ENCODE measurements at places on chromosomes 6 and 20. TPM values are rescaled to one million over a fixed set of nuclear protein-coding genes. Genes with fewer than 3 reads are reported as not detected.

Gene SIGLEC1
- 8.2 TPM for total RNA-seq

Gene SYNJ2
- total RNA-seq, result 26.8 TPM

Gene MARCKS
- 114 TPM for total RNA-seq

Gene SEL1L2
- total RNA-seq, result 0.52 TPM

Gene CTCFL
- total RNA-seq, result 0.17 TPM

Gene OR10C1
- total RNA-seq, result not detected

Gene ZSWIM1
- 14.6 TPM for total RNA-seq

DNA sequence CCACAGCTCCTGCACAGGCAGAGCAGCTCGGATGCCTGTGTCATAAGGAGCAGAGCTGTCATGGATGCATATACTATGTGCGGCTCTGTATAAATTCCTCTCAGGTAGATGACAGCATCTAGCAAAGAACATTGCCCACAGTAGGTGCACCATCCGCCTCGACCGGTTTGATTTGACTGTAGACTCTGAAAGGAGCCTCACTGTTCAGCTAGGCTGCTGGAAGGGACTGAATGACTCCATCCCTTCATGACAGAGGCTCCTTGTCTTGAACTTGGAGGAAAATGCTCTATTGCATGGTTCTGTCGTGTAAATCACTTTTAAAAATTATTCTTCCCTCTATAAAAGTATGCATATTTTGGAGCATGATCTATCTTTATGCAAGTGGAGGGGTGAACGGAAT is 128.8 kb upstream of the QKI start:
- DNase-seq, result no peak

DNA sequence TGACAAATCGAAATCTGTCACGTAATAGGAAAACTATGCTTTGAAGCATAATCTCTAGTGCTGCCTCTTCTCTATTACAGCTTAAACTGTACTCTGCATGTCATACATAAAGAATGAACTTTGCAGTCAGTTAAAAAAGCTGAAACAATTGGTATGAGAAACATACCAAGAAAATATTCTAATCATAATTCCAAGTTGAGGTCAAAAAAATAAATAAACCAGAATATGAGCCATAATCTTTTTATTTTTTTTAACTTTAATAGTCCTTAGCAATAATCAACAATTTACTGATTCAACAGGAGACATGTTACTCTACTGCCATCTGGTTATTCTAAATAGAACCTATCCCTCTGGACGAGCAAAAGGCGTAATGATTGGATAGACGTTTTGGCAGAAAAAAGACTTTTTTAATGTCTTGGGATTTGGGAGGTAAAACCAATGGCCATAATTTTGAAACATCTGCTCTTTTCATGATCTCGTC is 224.4 kb upstream of the FLRT3 start:
- DNase-seq, result no peak

DNA sequence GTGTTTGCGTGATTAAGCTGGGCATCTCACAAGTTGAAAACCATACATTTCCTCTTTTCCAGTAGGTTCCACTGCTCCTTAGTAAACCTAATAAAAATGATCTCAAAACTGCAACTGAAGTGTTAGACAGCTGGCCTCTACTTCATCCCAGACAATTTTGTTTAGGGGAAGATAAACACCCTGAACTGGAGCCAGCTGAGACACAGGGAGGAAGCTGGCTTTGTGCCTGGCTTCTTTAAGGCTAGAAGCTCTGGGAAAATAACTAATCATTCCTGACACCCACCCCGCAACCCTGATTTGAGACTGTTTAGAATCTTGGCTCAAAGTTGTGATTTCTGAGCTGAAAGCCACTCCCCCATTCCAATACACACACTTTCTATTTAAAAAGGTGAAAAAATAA is 11.6 kb downstream of the PTPRT start:
- DNase-seq, result no peak

DNA sequence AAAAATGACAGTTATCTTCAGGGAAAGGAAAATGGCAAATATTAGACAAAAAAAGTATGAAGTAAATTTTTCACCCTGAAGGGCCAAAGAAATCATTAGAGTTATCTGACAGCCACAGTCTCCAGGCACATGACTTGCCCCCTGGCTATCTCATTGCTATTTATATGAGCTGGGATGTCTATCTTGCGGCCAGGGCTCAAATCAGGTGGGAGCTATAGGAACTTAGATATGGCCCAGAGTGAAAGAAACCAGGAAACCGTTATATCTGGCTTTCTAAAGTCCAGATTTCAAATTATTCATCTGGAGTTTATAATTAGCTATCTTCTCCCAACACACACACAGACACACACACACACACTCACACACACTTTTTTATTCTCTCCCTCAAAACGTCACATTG is 135.3 kb upstream of the EEF1E1 start:
- no peak for DNase-seq

DNA sequence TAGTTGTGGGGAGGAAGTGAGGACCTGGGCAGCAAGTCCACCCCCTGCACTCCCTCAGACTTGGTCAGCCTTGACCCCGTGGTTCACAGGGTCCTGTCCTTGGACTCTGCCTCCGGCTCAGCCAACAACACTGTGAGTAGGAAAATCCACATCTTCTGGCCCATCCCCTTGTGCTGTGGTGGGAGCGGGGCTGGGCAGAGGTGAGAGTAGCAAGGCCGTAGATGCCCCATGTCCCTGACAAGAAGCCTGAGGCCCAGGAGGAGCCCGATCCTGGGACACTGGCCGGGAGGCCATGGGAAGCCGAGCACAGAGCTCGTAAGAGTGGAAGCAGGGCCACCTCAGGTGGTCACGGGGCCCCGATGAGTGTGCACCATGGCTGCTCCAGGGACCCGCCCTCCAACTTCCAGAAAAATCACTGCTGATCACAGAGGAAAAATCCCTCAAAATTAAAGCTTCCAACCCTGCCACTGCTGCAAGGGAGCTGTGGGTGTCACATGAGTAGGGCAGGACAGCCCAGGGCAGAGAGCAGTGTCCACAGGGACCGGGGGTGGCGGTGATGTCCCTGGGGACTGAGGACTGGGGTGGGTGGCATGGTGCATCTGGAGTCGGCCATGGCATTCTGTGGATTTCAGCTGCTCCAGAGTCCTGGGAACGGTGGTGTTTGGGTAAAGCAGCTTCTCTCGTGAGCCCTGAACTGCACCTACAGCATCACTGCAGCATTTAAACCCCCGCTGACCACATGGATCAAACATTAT is 189.4 kb downstream of the DLL1 start:
- no peak for DNase-seq

- DNase-seq, result no peak
Measured at GRCh38 chr20:20070871-20071726, 18.8 kb downstream of the CFAP61 start.

DNA sequence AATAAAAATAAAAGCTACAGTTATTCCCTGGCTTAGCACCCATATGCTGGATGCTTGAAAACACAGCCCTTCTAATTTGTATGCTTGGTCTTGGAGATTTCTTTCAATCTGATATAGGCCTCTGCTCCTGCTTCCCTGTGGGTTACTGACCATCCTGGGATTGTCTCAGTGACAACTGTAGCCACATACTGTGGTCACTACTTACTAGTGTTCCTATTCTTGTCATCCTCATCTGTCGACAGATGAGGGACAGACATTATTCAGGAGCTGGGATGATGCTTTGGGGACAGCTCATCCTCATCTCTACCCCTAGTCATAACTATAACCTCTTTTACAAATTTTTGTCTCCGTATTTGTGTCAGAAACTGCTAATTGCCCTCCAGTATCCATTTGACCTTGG is 388.9 kb upstream of the MAP3K7 start:
- no peak for DNase-seq

GRCh38 chr20:23079016-23079351 is 7.1 kb downstream of the CD93 start:
- no peak for DNase-seq

- peak; percentile 17 for DNase-seq
Measured at GRCh38 chr6:47344022-47344421, 34.3 kb upstream of the TNFRSF21 start.

DNA sequence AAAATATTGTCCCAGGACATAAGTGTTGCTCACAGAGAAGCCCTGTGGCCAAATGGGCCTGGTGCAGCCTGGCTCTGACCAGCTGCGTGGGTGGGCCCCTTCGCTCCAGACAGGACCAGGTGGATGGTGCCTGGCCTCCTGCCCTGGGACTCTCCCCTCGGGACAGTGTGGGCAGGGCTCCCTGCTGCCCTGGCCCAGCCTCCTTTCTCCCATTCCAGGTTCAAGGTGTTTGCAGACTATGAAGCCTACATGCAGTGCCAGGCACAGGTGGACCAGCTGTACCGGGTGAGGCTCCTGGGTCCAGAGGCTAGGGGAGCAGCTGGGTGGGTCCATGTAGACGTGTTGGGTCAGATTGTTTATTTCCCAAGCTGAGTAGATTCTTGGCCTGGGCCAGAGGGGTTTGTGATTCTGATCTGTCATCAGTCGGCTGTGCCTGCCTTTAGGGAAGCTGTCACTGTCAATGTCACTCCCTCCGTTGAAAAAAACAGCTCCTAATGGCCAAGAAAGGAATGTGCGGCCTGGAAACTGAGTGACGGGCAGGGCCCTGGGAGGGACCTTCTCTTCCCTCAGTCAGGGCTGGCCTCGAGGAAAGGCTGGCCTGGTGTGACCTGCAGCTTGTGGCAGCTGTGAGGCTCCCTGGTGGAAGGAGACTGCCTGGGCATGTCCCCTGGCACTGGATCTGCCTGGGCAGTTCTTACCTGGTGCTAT is 47.7 kb downstream of the PYGB start:
- peak; percentile 56 for DNase-seq

GRCh38 chr6:137210903-137211302 is 8.3 kb downstream of the IFNGR1 start:
- DNase-seq, result no peak

GRCh38 chr6:149716181-149716963 is 1.5 kb downstream of the LATS1 start:
- no peak for DNase-seq

DNA sequence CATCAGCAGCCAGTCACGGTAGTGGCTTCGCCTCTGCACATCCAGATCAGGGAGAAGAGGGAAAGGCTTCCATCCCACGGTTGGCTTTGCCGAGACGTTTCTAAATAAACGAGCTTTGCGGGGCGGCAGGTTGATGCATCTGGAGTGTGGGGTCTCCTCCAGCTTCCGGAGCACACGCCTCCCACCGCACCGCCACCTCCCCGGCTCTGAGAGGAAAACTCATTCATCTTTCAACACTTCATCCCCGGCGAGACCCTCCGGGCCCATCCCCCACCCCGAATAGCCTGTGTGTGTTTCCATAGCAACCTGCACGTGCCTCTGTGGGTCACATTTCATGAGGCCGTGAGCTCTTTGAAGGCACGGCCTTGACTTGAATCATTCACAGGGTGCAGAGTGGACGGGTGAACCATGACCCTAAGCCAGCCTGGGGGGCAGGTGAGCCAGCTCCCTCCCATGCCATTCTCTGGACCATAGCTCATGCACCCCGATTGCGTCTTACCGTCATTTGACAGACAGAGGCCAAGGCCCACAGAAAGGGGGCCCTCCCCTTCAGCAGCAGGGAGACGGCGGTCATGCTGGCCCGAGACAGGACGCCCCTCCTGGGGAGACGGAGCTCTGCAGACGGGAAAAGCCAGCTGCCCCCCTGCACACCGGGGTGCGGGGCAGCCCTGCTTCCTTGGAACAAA is 16.2 kb upstream of the CHRNA4 start:
- DNase-seq, result no peak

GRCh38 chr20:25047766-25048165 is 10.2 kb downstream of the ACSS1 start:
- DNase-seq, result no peak

DNA sequence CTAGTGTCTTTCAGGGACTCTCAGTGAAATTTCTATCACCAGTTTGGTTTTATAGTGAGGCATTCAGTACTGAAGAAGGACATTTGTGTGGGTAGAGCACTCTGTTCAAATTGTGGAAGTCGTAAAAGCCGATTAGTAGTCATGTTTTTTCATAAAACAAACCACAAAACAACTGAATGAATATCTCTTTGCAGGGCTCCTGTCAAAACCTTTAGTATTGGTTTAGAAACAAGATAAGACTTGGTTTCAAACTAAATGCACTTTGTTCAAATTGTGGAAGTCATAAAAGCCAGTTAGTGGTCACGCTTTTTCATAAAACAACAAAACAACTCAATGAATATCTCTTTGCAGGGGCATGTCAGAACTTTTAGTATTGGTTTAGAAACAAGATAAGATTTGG is 23.8 kb downstream of the ADGRF4 start:
- DNase-seq, result no peak

Measured in mucosa of gallbladder (tissue), 1 donor.